ENCODE measurements at places on chromosomes 11 and 22. TPM values are rescaled to one million over a fixed set of nuclear protein-coding genes. Genes with fewer than 3 reads are reported as not detected.

Gene MIOX
- not detected for total RNA-seq

DNA sequence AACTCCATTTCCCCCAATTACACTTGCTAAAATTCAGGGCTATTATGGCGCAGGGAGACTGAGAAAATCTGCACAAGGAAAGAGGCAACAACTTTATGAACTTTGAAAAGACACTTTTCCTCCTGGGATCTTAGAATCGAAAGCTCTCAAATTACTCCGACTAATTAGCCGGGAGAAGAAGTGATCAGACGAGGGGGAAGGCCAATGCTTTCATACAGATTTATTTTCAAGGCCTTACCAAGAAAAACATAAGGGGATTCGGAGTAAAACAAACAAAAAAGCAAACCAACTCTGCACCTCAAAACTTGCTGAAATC is 1.6 kb downstream of the PAX6 start:
- no peak for DNase-seq

Gene MTMR2
- total RNA-seq, result 31.5 TPM

DNA sequence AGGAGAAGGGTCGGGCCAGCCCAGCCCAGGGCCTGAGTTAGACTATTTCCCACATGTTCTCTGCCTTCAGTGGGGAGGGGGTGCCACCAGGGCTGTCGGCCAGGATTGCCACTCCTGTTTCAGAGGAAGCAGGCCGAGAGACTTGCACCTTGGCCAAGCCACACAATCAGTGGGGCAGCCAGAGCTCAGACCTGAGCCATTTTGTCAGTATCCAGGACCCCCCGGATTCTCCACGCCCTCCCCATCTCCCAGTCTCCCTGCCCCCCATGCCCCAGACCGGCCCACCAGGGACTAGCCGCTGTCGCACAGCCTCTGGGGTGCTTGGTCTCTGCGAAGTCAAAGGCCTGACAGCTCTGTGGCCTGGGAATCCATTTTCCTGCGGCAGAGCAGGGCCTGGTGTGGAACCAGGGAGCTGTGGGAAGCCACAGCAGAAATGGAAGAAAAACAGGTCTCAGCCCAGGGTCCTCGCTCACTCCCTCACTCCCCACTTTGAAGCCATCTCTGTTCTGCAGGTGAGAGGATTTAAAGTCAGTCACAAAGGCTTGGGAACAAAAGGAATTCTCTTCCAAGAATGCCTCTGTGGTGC is 25.5 kb upstream of the MGAT3 start:
- no peak for DNase-seq

DNA sequence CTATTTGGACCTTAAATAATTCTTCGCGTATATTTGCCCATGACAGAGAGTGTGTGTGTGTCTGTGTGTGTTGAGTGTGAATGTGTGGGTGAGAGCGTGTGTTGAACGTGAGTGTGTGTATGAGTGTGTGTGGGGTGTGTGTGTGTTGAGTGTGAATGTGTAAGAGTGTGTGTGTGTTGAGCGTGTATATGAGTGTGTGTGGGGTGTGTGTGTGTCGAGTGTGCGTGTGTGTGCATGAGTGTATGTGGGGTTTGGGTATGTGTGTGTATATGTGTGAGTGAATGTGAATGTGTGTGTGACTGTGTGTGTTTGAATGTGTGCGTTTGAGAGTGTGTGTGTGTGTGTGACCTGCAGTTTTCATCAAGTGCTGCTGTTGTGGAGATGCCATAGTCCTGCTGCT is 26.8 kb downstream of the GAL start:
- no peak for DNase-seq

Gene TRPM5
- total RNA-seq, result not detected

GRCh38 chr11:23103416-23103815 is 243.1 kb upstream of the CCDC179 start:
- no peak for DNase-seq

DNA sequence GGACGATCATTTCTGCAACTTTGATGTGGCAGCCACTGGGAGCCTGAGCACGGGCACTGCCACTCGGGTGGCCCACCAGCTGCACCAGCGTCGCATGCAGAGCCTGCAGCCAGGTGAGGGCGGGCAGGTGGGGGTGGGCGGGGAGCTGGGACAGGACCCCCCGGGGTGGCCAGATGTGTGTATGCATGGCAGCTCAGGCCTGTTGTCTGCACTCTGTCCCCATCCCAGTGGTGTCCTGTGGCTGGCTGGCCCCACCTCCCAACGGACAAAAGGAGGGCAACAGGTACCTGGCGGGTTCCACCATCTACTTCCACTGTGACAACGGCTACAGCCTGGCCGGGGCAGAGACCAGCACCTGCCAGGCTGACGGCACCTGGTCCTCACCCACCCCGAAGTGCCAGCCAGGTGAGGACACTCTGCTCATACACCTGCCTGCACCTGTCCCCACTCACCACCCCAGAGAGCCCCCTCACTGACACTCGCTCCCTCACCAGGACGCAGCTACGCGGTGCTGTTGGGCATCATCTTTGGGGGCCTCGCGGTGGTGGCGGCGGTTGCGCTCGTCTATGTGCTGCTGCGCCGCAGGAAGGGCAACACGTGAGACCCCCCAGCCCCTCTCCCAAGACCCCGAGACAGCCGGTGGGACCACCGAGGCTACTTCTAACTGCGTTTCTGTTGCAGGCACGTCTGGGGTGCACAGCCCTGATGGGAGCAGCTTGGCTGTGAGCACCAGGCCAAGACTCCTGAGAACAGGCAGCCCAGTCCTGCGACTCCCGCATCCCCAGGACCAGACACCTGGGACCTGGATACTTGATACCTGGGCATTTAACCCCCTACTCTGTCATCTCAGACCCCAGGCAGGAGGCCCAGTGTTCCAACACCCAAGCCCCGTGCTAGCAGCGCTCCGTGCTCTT is 6.7 kb downstream of the SUSD2 start:
- no peak for DNase-seq

Measured in sciatic nerve (tissue), 2 donors.